ENCODE measurements at places on chromosomes 16 and 17. TPM values are rescaled to one million over a fixed set of nuclear protein-coding genes. Genes with fewer than 3 reads are reported as not detected.

GNAO1 gene
- 1.6 TPM for total RNA-seq

DNA sequence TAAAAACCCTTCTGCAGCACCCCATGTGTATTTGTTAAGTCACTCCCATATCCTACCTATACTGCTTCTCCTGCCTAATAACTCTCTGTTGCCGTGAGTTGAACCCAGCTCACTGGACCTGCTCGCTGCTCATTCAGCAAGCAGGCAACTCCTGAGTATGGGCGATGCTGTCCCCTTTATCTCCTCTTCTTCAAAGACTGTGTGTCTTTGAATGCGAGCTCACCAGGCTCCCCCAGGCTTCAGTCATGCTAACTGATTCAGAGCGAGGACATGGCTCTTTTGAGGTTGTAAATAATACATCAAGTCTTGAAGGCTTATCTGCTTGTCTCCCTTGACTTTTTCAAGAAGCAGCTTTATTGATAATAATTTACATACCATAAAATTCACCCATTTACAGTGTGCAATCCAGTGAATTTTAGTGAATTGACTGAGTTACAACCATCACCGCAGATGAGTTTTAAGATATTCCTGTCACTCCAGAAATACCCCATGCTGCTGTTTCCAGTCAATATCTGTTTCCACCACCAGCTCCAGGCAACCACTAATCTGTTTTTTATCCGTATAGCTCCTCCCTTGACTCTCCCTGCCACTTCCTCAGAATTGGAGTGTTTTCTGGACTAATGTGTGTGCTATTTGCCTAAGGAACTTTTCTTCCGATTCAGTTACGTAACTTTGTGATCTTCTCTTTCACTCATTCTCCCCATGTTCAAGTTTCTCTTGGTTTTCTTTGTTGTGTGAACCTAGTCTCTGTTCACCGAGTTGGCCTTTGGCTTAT, 132.2 kb downstream of the SPECC1 start:
- no peaks in the 10 kb centered on the region for H3K27me3 ChIP-seq
- no peak for DNase-seq
- no peak overlapping the region for H3K4me3 ChIP-seq
- H3K4me1 ChIP-seq: no peaks in the 10 kb centered on the region

- H3K4me3 ChIP-seq: no peak overlapping the region
- no peaks in the 10 kb centered on the region for H3K27me3 ChIP-seq
- peaks cover 9% of the 10 kb centered on the region for H3K4me1 ChIP-seq
These were observed 13.7 kb downstream of the WNT9B start for GRCh38 chr17:46865100-46865499.

- H3K27ac ChIP-seq: peak overlapping the region; percentile 58
- H3K36me3 ChIP-seq: no peaks in the 10 kb centered on the region
- no peak for DNase-seq
- H3K27me3 ChIP-seq: no peaks in the 10 kb centered on the region
- H3K4me1 ChIP-seq: peaks cover 19% of the 10 kb centered on the region
These were observed 38.5 kb downstream of the CHD9 start for GRCh38 chr16:53093162-53093744.

DNA sequence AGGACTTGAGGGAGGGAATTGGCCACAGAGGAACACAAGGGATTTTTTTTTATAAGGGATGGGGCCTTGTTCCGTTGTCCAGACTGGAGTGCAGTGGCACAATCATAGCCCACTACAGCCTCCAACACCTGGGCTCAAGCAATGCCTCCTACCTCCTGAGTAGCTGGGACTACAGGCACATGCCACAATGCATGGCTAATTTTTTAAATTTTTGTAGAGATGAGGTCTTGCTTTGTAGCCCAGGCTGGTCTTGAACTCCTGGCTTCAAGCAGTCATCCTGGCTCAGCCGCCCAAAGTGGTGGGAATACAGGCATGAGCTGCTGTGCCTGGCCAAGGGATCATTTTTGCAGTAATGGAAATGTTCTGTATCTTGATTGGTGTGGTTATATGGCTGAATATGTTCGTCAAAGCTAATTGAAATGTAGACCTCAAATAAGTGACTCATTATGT, 56.9 kb downstream of the VMP1 start:
- no peaks in the 10 kb centered on the region for H3K27me3 ChIP-seq
- no peak overlapping the region for H3K27ac ChIP-seq
- H3K4me1 ChIP-seq: peaks cover 26% of the 10 kb centered on the region
- no peak for DNase-seq
- no peaks in the 10 kb centered on the region for H3K36me3 ChIP-seq

DNA sequence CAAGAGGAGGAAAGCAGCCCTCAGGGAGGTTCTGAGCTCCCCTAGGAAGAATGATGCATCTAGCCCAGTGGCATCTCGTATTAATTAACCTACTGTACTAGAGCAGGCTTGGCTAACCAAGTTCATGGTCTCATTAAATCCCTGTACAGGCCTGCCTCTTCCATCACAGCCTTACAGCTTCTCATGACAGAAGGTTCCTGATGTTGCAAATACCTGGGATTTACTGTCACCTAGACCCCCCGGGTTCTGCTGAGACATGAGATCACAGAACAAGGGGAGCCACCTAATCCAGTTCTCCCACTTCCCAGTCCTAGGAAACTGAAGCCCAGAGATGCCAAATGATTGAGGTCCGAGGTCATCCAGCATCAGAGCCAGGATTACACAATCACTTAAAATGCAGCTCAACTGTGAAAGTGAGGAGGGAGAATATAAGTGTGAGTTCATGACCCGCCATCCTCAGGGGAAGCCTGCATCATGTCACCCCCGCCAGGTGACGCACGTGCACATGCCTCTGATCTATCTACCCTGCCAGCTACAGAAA, 23.9 kb downstream of the ACLY start:
- no peak overlapping the region for H3K4me3 ChIP-seq
- DNase-seq: peak; percentile 39
- H3K36me3 ChIP-seq: peaks cover 23% of the 10 kb centered on the region
- H3K27me3 ChIP-seq: no peaks in the 10 kb centered on the region
- H3K4me1 ChIP-seq: peaks cover 37% of the 10 kb centered on the region

All from body of pancreas (tissue), 4 donors.